ENCODE measurements at places on chromosomes 11 and 22.

GRCh38 chr11:1694846-1695547 is 2.0 kb upstream of the KRTAP5-6 start:
- no peak for DNase-seq

- no peak for DNase-seq
These were observed 3.6 kb upstream of the MRPL23 start for GRCh38 chr11:1943576-1943975.

- DNase-seq = no peak
These were observed 15.5 kb upstream of the TFIP11 start for GRCh38 chr22:26527574-26528465.

DNA sequence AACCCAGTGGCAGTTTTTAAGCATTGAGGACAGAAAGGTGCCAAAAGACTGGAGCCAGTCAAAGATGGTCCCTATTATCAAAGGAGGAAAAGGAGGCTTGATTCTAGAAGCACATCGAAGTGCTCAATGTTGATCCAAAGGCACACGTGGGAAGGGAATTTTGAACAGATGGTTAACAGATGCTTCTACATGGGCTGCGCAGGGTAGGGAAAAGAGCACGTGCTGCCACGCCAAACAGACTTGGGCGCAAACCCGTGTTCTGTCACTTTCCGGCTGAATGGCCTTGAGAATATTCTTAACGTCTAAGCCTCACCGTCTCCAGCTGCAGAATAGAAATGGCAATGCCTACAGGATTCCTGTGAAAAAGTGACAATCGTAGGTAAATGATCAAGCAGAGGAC is 217.9 kb upstream of the MTNR1B start:
- DNase-seq = no peak

DNA sequence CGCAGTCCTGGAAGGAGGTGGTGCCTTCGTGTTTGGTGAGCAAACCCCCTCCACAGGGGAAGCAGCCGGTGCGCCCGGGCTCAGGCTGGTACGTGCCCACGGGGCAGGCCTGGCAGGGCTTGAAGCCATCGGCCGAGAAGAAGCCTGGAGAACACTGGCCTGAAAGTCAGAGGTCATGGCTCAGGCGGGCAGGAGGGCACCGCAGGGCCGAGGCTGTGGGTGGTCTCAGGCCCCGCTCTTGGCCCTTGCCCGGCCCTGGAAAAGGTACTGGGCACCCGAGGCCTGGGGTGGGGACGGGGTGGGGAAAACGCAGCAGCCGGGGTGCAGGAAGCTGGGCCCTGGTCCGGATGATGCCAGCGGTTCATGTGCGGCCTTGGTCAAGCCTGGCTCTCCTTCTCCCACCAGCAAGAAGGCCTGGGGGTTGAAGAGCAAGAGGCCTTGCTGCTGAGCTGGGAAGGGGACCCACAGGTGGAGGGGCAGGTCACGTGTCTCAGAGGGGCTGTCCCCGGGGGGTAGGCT is 25.6 kb upstream of the TTLL12 start:
- no peak for DNase-seq

- DNase-seq = peak; percentile 21
These were observed 14.3 kb downstream of the LRRC75B start for GRCh38 chr22:24578355-24579257.

- no peak for DNase-seq
These were observed 17.2 kb downstream of the ADAMTS8 start for GRCh38 chr11:130411223-130411622.

DNA sequence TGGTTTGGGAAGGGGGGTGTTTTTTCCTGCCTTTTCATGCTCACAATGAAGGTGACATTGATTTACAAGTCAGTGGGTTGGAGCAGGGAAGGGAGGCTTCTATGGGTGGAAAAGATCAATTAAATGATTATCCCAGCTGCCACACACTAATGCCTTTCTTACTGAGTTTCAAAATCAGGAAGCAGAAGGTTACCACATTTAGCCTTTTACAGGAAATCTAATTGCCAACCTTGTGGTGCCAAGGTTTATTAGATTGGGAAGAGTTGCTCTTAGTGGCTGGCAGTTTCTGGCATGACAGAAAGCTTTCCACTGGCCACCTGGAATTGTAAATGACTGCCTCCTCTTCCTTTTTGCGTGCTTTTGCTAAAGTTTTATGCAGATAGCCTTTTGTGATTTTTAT is 98.7 kb downstream of the NAV2 start:
- DNase-seq = no peak

- no peak for DNase-seq
These were observed 27.7 kb downstream of the OR6Q1 start for GRCh38 chr11:58058276-58059006.

GRCh38 chr11:9267680-9268079 is 2.5 kb upstream of the DENND5A start:
- DNase-seq = no peak

DNA sequence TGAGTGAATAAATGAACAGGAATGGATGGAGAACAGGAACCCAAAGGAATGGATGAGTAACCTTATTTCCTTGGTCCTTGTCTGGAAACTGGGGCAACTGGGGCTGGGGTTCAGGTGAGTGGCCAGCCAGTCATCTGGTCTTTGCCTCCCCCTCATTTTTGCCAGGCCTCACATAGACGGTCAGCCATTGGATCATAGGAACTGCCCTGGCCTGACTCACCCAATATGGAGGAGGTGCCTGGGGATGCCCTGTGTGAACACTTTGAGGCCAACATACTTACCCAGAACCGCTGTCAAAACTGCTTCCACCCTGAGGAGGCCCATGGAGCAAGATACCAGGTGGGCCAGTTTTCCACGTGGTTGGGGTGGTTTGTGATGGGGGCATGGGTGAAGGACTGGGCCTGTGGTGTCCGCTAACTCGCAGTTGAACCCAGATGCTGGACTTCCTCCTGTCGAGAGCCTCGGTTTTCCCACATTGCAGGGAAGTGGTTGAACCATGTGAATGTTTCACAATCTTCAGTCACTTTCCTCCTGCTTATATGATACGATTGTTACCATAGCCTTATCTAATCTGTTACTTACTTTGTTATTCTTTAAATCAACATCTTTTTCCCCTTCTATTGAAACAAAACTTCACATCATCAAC is 4.4 kb downstream of the TRIOBP start:
- DNase-seq = no peak

DNA sequence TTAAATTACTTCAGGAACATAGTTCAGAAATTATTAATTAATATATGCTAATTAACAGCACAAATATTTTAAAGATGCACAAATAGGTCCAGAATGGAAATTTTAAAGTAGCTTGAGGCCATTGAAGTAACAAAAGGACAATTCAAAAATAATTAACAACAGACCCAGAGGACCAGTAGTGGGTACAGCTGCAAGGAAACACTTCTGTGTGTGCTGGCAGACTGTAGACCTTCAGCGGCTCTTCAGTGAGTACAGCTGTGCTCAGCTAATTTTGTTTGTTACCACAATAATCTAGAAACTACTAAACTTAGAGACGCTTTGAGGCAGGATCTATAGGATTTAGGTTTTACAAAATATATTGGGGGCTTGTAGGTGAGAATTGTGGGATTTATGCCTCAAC is 103.8 kb downstream of the GRIA4 start:
- DNase-seq = no peak

DNA sequence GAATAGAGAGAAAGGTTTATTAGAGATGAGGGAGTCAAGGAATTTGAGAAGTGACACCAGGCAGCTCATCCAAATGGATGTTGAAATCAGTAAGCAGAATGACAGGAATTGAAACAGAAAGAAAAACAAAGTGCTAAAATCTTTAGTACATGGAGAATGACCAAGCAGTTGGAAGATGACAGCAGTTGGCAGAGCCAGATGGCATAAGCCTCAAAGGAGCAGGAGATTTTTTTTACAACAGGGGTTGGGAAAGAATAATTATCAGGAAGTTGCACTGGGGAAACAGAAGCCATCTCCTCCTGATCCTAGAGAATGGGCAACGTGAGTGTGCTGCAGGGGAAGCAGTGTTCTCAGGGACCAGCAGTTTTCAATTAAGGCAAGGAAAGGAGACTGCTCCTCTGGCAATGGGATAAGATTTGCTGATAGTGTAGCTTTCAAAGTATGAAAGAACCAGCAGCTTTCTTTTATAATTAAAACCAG is 28.9 kb downstream of the RAB39A start:
- peak; percentile 34 for DNase-seq

- no peak for DNase-seq
These were observed 7.2 kb upstream of the CHST1 start for GRCh38 chr11:45672593-45672992.

DNA sequence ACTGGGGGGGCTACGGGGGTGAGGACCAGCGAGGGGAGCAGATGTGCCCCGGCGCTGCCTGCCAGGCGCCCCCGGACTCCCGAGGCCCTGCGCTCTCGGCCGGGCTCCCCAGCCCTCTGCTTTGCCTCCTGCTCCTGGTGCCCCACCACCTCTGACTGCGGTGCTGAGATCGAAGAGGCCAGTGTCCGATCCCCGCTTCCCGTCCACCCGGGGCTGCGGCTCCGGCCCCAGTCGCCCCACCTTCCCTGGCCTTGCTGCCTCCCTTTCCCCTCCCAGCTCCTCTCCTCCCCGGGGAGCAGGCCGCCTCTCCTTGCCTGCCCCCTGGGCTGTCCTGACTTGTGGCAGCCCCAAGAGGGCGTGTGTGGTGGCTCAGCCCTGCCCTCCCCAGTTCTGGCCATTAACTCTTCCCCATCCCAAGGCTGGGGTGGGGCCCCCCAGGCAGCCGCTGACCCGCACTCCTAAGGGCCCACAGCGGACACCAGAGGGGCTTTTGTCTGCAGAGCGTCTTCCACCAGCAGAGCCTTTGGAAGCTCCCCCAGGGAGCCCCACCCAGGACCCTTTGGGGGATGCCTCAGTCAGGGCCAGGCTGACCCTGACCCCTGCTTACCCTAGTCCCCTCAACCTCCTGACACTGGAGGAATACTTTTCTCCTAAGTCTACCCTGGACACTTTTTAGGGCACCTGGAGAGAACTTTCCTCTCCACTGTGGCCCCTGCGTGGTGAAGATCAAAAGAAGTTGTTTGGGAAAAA is 16.6 kb downstream of the RTN4RL2 start:
- peak; percentile 71 for DNase-seq

GRCh38 chr11:72773291-72773690 is 20.6 kb downstream of the STARD10 start:
- peak; percentile 88 for DNase-seq

DNA sequence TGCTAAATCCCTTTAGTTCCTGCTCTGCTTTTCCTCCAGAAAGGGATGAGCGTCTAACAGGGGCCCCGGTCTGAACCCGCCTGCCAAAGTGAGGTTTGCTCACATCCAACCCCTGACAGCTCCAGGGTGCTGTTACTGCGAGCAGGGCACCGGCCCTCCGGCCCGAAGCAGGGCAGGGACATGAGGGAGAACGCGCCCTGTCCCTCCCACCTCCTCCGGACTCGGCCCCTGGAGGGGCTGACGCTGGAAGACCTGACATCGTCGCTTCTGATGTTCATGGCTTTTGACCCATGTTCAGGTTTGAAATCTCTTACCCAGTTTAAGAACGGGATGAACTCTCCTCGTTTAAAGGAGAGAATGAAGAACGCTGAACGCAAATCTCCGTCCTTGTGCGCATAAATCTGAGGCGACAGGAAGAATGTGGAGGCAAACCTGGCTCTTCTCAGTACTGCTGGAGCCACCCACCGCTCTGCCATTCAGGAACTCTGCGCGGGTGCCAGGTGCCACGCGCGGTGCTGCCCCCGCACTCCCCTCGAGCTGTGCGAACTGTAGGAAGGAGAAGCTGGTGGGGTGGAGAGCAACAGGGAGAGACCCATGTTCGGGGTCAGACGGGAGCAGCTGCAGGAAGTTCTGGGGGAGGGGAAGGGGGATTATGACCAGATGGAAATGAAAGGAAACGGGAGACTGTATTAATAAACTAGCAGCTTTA is 826 bp upstream of the EEF1G start:
- peak; percentile 46 for DNase-seq

DNA sequence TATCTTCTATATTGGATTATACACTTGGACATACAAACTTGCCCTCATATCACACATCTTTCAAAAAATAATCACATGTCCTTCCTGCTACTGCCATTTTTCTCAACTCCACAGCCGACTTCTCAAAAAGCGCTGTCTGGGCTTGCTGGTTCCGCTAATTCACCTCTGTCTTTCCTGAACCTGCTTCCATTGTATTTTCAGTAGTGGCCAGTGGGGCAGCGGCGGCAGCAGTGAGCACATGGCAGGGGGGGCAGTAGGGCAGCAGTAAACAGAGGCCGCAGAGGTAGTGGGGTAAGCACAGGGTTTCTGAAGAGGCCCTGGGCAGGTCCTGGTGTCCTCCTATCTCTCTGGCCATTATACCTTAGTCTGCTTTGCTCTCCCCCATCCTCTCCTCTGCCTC is 126.3 kb downstream of the RRAS2 start:
- DNase-seq = no peak

- DNase-seq = no peak
These were observed 875 bp upstream of the STT3A start for GRCh38 chr11:125591649-125592304.

DNA sequence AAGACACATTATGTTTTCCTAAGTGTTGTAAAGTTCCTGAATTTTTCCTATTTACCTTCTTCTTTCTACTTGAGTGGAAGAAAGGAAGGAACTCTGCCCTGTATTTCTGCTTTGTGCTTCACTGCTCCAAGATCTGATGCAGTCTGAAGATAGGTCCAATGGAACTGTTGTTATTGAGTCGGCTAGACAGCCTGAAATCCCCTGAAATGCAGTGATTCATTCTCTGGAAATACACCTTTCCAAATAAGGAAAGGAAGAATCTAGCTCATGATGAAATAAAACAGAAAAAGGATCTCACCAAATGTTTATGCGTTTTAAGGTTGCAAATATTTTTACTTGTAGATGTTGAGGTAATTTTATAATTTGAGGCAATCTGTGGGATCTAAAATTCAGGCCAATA is 322.8 kb downstream of the GUCY1A2 start:
- peak; percentile 33 for DNase-seq

GRCh38 chr11:113647856-113648255 is 58.3 kb downstream of the TMPRSS5 start:
- DNase-seq = no peak

DNA sequence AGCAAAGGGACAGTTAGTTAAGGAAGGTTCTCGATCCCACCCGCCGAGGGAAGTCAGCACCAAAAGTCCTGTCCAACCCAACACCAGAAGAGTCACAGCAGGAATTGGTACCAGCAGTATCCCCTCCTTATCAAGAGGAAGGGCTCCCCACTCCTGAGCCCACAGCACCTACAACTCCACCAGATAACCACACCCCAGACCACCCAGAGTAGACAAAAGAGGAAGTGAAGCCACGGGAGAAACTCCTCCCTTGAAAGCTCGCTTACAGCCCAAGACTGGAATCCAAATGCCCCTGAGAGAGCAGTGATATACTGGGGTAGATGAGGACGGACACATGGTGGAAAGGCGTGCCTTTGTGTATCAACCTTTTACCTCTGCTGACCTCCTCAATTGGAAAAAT is 7.3 kb upstream of the CD5 start:
- DNase-seq = no peak

GRCh38 chr11:123233280-123233974 is 38.4 kb upstream of the CLMP start:
- DNase-seq = peak; percentile 23

DNA sequence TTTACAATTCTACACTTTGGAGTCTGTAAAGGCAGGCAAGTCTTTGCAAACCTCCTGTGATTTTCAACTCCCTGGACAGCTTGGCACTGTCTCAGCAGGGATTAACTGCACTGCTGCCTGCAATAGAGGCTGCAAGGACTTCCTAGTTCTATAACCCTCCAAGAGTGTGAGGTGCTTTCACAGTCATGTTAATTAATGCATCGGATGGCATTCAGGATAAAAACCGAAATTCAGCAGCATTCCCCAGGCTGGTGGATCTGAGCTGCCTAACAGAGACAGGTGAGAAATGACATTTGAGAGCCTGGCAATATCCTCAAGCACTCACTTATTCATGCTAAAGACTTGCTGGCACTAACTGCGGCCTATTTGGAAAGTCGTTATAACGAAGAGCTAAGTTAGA is 85.0 kb downstream of the LARGE1 start:
- no peak for DNase-seq

Measured in EH (cell line).